ENCODE measurements at places on chromosomes 4 and X.

DNA sequence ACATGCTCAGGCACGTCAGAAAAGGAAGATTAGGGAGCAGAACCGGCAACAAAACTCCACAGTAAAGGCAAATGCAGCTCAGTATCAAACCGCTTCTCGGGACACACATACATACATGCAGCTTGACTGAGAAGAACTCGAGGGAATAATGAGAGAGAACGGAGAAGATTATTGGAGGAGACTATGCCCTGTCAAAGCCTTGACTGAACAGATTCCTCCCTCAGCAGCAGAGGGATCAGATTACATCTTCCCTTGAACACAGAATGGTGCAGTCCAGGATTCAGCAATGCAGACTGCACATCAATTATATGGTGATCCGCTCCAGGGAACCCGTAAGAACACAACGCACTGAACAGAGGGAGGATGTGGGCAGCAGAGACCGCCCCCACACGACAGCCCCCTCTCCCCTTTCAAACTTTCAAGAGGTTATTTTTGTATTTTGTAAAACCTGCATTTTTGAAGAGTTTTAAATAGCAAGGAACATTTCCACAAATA is 183.2 kb downstream of the FBXW7 start:
- DNase-seq = peak; percentile 94

DNA sequence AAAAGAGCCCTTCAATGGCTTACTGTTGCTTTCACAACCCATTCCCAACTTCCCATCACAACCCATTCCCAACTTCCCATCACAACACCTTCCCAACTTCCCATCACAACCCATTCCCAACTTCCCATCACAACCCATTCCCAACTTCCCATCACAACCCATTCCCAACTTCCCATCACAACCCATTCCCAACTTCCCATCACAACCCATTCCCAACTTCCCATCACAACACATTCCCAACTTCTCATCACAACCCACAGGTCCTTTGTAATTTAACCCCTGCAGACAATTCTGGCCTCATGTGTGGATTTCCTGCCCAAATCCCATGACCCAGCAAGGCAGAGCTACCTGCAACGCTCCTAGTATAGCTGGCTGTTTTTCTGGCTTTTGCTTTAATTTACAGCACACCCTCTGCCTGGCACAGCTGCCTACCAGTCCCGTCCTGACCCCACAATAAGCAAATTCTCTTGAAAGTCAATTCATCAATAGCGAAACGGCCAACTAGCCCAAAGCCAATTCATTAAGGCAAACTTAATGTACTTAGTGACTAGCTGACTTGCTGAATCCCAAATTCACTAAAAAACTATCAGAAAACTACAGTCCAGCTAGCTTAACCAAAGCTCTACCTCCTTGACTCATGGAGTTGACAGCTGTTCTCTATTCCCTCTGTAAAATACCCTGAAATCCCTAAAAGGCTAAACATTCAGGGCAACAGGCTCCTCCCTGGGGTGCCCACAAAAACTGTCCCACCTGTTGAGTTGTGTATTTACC is 75.6 kb downstream of the AFAP1 start:
- no peak for DNase-seq

- DNase-seq = no peak
Observed at GRCh38 chrX:52280812-52281211, 88.0 kb upstream of the XAGE2 start.

GRCh38 chrX:356385-357034 is 30.2 kb downstream of the PPP2R3B start:
- no peak for DNase-seq

All from dermis microvascular lymphatic vessel endothelial cell (primary cell).